ENCODE measurements at places on chromosomes 3 and 15.

DNA sequence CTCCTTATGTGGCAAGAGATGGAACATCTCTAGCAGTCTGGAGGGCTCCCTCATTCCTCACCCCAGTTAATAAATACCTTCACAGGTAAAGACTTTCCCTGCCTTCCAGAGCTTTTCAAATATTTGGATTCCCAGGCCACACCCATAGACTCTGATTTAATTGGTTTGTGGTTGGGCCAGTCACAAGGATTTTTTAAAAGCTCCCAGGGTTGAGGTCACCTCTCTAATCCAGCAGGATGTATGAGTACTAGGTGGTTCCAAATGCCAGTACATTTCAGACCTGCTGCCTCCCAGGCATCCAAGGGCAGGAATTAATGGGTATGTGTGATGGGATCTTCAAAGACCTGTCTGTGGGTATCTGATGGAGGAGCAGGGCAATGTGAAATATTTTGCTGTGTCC, 312.8 kb downstream of the CLSTN2 start:
- no peak for DNase-seq

- no peak for DNase-seq
Observed at GRCh38 chr3:12196684-12197083, 38.0 kb upstream of the TIMP4 start.

DNA sequence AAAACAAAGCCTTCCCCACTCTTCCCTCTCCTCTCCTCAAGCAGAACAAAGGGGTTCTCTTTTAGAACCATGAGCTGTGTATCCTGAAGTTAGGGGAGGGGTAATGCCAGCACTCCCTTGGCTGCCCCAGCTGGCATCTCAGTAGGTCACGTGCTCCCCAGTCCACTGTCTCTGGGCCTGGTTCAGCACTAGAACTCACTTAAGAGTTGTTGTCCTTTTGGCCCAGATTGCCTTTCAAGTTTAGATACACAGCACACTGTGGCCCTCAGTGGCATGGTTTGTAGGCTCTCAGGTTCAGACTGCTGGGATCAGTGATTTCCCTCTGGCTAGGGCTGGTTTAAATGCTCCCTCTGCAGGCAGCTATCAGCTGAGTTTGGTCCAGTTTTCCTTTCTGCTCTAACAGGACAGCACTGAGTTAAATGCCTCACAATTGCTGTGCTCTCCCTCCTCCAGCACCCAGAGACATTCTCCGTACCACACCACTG, 188.4 kb upstream of the ST8SIA2 start:
- no peak for DNase-seq

- DNase-seq, result no peak
Observed at GRCh38 chr15:25795061-25795460, 68.1 kb downstream of the ATP10A start.

DNA sequence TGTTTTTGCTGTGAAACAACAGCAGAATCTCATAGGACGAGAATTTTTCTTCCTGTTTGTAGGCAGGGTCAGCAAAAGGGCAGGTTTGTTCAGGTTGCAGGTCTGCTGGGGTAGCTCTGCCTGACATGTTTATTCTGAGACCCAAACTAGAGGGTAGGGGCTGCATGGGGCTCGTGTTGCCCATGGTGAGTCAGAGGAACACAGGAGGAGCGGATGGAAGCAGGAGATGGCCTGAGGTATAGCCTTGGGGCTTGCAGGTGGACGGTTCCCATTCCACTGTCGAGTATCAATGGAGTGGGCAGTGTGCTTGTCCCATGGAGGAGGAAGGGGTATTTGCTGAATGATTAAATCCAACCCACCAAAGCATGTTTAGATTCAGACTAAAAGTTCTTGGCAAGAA, 138.9 kb downstream of the APBA2 start:
- DNase-seq, result no peak

DNA sequence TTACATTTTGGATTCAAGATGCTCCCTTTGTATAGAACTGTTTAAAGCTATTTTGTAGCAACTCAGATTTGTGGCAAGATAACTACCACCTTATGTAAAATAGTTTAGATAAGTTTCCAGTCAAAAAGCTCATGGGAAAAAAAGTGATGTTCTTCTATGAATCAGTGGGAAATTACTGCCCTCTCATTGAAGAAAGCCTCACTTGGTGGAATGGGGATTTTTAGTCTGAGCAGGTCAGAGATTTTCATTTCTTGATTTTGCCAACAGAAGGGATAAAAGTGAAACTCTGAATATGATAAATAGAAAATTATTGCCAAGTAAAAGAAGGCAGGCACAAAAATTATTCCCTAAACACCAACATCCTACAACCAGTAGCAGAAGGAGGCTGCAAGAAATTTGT, 25.8 kb upstream of the CSTA start:
- no peak for DNase-seq

DNA sequence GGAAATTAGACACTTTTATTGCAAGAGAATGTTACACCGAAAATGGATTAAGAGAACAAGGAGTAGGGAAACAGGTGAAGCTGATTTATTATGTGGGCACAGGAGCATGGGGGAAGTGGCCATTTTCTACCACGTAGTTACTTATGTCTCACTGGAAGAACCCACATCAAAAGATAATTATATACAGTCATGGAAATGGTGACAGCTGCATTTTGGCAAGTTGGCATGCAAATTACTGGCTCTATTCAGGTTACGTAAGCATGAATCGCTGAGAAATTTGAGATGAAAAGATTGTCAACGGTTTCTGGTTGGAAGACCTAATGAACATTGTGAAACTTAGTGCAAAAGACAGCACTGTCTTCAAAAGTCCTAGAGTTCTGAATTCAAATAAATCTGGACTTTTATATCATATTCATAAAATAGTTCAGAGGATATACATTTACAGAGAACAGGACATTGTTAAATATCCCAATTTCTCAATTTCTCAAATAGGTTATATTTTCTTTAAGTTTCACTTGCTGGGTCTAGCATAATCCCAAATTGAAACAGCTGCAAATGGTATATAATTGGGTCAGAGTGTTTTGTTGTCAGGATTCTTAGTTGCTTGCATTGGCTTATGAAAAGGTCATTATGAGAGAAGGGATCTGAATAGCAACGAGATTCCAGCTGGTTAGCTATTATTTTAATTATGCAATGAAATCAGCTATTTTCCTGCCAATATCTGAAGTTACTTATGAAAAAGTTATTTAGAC, 567.8 kb downstream of the ZPLD1 start:
- no peak for DNase-seq

Data from activated T-helper 1 cell treated with anti-CD3 and anti-CD28 coated beads, Interleukin-2, amount 50 U/mL, for 16 hours (primary cell).